ENCODE measurements at places on chromosomes 5 and 9.

DNA sequence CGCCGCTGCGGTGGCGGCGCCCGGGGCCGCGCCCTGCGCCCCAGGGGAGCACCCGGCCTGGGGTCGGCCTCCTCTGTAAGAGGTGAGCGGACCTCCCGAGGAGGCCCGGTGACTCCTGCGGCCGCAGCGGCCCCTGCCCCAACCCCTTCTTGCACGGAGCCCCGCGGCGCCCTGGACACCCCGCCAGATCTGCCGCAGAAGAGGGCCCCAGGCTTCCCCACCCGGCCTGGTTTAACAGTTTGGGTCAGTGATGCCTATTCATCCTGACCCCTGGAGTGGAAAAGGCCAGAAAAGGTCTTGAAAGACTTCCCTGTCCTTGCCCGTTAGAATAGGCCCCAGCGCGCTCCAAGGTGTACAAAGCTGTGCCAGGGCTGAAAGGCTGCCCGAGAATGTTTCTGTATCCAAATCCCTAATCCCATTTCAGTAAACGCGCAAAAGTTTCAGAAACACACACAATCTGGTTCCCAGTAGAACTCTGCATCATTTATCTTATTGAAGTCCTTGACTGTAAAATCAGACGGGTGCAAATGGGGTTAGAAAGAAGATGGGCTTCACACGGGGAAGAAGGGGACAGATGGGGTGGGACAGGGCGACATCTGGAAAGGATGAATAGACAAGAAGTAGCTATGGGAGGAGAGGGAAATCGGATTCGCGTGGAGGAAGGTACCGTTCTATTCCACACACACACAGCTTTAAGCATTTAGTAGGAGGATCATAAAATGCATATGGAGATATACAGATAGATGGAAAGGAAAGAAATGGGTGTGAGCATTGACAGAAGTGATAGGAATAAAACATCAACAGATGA is 1.1 kb upstream of the SSBP2 start:
- no peak for DNase-seq

- DNase-seq, result no peak
These were observed 57.3 kb upstream of the C6 start for GRCh38 chr5:41270423-41271251.

GRCh38 chr9:3896576-3896975 is 370.8 kb upstream of the RFX3 start:
- no peak for DNase-seq

DNA sequence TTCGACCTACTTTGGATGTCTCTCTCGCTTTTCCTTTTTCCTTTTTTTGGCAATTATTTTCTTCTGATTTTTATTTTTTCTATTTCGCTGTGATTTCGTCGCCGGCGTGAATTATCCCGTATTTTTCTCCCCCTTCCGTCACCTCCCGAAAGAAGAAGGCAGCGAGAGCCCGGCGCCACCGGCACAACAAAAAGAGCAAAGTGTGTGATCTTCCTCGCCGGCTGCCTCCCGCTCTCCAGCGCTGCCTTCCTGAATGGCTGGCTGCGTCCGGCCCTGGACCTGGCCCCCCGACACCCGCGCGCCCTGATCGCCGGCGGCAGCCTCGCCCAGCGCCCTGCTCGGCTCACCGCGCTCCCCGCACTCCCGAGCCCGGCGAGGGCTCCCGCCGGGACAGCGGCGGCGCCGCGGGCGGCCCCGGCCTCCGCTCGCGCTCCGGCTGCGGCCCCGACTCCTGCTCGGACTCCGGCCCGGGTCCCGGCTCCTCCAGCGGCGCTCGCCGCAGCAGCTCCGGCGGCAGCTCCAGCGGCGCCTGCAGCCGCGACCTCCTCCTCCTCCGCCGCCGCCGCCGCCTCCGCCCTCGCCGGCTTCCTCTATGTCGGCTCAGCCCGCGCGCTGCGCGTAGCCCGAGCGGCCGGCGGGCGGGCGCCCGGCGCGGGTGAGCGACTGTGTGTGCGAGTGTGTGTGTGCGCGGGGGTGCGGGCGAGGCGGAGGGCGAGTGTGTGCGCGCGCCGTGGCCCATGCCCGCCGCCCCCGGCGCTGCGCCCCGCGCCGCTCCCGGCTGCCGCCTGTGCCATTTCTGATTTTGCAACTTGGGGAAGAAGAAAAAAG is 960 bp downstream of the NR2F1 start:
- peak; percentile 43 for DNase-seq

DNA sequence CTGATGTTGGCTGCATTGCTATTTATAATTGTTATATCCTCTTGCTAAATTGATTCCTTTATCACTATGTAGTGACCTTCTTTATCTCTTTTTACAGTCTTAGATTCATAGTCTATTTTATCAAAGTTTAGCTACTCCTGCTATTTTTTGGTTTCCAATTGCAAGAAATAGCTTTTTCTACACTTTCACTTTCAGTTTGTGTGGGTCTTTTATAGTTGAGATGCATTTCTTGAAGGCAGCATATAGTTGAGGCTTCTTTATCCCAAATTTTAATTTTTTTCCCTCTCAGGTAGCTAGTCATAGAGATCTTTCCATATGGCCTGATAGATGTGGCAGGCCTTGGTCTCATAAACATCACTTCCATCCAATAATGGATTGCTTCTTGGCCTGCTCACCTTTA is 228.5 kb downstream of the COMMD10 start:
- DNase-seq, result no peak

DNA sequence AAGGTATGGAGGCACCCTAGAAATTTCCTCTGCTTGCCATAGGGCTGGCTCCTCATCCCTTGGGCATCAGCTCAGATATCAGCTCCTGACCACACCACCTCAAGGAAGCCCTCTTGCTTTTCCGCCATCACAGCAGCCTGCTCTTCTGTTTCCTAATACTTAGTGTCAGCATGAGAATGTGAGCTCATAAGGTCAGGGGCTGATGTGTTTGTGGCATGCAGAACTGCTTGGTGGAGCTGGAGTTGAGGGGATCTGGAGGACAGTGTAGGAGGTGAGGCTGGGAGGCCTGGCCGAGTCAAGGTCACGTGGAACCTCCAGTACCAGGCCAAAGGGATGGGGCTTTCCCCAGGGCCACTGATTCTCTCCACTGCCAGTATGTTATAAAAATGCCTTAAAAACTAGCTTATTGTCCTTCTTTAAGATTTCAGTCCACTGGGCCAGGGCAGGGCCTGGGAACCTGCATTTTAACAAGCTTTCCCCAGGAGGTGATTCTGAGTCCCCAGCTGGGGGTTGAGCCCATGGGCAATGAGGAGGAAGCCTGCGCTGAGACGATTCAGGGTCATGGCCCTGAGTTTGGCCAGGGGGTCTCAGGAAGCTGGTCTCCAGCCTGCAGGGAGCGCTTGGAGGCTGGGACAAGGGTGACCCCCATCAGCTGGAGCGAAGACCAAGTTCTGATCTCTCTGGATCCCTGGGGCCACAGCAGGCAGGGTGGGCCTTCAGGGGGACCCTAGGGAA is 28.6 kb downstream of the DAB2IP start:
- DNase-seq, result no peak

DNA sequence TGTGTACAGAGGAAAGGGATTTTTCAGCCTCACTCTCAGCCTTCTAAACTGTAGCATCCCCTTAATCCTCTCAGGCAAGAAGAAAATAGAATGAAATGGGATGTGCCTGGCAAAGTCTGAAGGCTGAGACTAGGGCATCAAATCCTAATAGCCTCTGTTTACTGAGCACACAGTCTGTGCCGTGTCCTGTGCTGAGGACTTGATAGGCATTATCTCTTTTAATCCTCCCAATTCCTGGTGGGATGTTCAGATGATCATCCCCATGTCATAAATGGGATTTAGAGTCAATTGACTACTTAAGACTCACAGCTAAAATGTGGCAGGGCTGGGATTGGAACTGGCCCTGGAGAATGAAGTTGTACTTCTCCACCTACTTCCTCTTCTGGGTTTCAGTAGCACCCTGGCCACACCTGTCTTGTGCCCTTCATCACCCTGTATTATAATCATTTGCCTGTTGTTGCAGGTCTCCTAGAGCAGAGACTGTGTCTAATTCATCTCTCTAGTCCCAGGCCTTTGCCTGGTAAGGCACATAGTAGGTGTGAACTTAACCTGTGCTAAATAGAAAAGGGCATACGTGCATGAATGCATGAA is 81.0 kb downstream of the WWC1 start:
- DNase-seq, result no peak

DNA sequence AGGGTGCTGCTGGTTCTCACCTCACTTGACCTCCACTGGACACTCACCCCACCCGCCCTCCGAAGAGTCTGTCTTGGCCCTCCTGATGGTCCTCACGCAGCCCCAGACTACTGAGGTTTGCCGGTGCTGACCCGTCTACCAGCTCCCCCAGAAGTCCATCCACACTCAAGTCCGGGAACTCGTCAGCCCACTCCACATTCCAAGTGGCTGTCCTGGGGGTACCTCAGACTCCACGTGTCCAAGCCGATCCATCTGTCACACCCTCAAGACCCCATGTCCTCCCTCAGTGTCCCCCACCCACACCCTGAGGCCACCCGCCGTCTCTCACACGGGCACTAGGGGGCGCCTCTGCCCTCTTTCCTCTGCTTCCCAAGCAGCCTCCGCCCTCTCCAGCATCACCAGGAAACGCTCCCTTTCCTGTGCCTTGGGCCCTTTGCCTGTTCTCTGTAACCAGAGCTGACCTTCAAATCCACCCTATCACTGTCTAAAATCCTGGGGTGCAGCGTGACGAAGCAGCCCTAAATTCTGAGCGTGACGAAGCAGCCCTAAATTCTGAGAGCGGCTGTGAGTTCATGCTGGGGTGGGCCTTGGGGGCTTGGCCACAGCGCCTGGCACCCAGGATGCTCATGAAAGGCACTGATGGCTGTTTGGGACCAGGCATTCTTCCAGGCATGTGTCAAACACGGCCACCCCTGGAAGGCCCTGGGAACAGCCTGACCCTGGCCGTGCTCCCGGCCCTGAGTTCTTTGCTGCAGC is 95.7 kb downstream of the KCNT1 start:
- peak; percentile 30 for DNase-seq

- DNase-seq, result no peak
These were observed 39.0 kb downstream of the ITK start for GRCh38 chr5:157219491-157220271.

DNA sequence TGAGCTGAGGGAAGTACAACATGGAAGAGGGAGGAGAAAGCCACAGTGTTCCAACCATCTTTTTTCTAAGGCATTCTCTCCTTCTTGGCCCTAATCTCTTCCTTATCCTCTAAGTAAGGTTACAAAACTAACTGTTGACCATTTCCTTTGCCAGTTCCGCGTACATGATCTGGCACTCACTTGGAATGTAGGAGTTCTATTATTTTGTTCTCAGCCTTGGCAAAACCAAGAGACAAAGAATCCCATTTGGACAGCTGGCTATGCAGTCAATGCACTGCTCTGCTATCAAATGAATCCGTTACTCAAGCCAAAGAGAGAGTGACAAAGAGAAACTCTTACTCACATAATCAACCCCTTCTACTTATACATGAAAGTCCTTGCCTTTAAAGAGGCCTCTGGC is 410.3 kb downstream of the DTWD2 start:
- no peak for DNase-seq

GRCh38 chr9:42386477-42386876 is 203.0 kb downstream of the SPATA31A6 start:
- no peak for DNase-seq

DNA sequence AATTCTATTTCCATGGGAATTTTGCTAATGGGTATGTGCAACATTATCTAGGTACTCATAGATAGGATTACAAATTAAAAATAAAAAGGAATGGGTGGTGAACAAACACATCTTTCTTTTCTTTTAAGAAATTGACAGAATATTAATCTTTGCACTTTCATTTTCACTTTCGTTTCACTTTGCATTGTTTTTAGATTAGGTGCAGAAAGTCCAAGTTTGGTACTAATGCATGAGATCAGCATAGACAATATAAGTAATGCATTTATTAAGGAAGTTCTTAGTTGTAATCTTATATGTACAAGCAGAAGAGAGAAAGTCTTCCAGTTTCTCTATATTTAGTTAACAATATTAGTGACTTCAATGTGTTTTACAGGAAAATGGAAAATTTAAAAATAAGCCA is 196.5 kb downstream of the COMMD10 start:
- DNase-seq, result no peak

DNA sequence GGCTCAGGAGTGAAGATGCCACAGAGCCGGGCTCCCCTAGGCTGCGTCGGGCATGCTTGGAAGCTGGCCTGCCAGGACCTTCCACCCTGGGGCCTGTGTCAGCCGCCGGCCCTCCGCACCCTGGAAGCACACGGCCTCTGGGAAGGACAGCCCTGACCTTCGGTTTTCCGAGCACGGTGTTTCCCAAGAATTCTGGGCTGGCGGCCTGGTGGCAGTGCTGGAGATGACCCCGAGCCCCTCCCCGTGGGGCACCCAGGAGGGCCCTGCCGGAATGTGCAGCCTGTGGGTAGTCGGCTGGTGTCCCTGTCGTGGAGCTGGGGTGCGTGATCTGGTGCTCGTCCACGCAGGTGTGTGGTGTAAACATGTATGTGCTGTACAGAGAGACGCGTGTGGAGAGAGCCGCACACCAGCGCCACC is 113.1 kb downstream of the RXRA start:
- DNase-seq, result no peak

DNA sequence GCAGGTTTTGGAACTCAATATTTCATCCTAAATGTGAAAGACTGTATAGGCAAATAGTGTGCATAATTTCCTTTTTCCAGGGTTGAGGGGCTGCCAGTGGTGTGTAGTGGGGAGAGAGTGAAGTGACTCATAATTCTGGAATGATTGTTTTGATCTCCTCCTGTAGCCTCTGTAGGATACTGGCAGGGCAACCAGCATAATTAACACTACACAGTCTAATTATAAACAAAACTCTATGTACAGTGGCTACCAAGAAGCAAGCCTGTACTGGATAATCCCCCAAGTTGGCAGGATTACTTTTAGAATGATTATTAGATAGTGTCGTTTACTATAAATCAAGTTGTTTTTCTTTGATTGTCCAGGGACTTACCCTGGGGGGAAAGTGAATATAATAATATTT is 32.2 kb downstream of the LNPEP start:
- no peak for DNase-seq

DNA sequence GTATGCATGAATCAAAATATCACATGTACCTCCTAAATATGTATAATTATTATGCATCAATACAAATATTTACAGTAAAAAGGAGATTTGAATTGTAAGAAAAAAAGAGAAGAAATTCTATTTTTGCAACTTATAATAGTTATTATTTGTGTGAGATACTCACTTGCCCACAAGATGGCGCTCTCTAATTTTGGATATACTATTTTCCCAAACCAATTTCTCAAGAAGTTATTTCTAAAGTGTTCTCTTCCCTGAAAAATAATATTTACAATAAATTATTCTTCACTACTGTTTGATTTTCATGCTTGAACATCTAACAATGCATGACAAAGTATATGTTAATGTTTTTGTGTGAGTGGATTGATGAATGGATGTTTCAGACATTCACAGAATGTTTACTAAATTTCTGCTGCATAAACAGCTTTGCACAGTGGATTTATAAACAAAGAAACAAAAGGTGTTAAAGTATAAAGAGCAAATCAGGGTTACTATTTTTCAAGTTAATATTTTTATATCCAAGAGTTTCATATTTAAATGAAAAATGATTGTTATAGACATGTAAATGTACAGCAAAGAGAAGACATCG is 503.4 kb downstream of the PDE4D start:
- peak; percentile 18 for DNase-seq

- no peak for DNase-seq
These were observed 101.4 kb downstream of the RALGPS1 start for GRCh38 chr9:127015921-127016512.

- peak; percentile 70 for DNase-seq
These were observed 54.4 kb downstream of the GNAQ start for GRCh38 chr9:77977210-77977611.
